CMK (cell line): ENCODE measurements at places on chromosomes 2 and 18.

DNA sequence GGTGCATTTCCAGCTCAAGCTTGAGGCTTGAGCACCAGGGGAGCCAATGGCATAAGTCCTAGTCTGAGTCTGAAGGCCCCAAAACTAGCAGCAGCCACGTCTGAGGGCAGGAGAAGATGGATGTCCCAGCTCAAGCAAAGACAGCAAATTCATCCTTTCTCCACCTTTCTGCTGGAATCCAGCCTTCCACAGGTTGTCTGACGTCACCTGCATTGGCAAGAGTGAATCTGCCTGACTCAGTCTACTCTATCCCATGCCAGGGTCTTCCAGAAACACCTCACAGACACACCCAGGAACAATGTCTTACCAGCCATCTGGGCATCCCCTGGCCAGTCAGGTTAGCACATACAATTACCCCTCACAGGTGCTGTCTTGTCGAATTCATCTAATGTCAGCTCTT, 76.2 kb upstream of the SOX11 start:
- no peak for DNase-seq

GRCh38 chr2:133489641-133490410, 78.4 kb downstream of the NCKAP5 start:
- DNase-seq, result no peak

- DNase-seq, result no peak
Measured at GRCh38 chr18:28736223-28736622, 559.3 kb upstream of the CDH2 start.

- no peak for DNase-seq
Measured at GRCh38 chr18:69172046-69172445, 228.6 kb upstream of the DOK6 start.

GRCh38 chr2:159797225-159797542, 824 bp downstream of the CD302 start:
- no peak for DNase-seq

DNA sequence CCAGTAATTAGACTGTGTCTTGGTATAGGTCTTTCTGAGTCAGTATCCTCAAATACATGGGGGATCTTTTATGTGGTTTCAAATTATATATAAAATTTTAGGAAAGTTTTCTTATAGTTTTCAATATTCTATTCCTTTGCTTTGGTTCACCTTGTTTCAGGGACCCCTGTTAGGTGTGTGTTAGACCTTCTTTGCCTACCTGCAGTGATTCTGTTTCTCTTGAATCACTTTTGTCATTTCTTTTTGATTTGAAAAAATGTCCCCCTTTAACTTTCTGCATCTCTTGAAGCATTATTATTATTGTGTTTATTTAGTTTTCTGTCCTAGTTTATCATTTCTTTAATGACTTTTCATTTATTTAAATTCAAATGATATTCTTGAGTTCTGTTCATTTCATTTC, 98.7 kb downstream of the FHOD3 start:
- no peak for DNase-seq

DNA sequence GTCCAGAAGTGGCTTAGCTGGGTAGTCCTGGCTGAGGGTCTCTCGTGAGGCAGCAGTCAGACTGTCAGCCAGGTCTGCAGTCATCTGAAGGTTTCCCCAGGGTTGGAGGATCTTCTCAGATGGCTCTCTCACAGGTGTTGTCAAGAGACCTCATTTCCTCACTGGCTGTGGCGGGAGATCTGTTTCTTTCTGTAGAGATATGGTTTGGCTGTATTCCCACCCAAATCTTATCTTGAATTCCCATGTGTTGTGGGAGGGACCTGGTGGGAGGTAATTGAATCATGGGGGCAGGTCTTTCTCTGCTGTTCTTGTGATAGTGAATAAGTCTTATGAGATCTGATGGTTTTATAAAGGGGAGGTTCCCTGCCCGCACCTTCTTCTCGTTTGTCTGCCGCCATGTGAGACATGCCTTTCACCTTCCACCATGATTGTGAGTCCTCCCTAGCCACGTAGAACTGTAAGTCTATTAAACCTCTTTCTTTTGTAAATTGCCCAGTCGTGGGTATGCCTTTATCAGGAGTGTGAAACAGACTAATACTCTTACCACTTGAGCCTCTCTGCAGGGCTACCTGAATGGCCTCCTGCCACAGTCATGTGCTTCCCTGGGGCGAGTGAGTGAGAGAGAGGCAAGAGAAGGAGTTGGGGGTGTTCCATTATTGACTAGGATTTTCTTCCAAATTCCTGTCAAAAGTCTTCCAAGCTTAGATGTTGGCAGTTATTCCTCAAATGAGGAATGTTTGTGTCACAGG, 23.6 kb downstream of the MALT1 start:
- peak; percentile 35 for DNase-seq

GRCh38 chr2:108377401-108377800, 353 bp upstream of the SULT1C4 start:
- no peak for DNase-seq

- no peak for DNase-seq
Measured at GRCh38 chr2:42923580-42924417, 131.4 kb upstream of the HAAO start.

DNA sequence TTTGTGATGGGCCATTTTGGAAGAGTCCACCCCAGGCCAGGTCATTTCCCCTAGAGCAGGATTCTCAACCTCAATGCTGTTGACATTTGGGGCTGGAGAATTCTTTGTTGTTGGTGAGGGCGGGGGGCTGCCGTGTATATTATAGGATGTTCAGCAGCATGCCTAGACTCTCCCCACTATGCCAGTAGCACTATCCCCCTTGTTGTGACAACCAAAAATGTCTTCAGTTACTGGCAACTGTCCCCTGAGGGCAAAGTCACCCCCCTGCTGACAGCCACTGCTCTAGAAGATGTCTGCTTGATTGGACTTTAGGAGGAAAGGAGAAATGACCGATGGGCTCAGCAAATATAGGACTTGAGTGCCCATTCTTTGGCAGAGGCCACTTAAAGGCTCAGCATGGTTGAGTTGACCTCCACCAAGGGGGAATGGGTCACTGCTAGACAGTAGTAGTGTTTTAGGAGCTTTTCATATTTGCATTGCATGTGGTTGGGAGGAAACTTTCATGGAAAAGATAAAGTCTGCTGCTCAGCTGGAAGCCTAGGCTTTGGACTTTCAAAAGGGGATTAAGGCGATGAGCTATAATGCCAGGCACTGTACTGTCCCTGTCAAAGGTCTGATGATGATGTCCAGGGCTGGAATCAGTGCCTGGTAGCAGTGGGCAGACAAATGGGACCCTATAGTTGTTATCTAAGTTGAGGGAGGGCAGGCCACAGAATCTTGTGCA, 61.1 kb upstream of the MCFD2 start:
- DNase-seq, result no peak

DNA sequence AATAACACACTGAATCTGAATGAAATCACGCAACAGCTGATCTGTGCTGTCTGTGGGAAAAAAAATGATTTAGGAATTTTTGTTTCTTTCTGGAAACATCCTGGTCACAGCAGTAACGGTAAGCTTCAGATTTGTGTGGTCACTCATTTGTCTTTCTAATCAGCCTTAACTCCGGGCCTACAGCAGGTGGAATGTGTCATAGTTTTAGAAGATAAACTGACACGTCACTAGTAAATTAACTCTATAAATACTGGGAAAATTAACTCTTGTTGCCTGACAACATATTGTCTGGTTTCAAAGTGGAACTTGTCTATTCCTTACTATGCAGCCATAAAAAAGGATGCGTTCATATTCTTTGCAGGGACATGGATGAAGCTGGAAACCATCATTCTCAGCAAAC, 58.1 kb upstream of the NCK2 start:
- no peak for DNase-seq

GRCh38 chr18:8389391-8390340, 219.6 kb upstream of the RAB12 start:
- DNase-seq, result peak; percentile 2

DNA sequence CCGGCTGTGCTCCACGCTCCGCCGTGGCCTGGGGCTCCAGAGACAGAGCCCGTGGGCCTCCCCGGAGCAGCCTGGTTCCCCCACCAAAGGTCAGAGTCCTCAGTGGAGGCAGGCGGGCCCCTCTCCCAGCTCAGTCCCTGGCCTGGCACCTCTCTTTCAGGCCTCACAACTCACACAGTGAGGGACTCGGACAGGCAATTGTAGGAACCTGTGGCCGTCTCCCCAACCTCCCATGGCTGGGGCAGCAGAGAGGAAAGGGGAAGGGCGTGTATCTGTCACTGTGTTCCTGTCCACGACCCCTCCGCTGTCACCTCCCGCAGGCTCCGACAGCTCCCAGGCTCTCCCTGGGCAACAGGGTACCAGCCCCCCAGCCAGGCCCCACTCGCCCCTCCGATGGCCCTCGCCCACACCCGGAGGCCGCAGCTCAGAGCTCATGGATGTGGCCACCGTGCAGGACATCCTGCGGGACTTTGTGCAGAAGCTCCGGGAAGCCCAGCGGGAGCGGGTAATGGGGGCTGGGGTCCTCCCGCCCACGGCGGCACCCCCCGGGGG, 32.4 kb upstream of the SNED1 start:
- no peak for DNase-seq

GRCh38 chr18:24584813-24585212, 124.4 kb downstream of the HRH4 start:
- DNase-seq, result no peak

- no peak for DNase-seq
Measured at GRCh38 chr2:76175295-76175694, 464.6 kb upstream of the GCFC2 start.

DNA sequence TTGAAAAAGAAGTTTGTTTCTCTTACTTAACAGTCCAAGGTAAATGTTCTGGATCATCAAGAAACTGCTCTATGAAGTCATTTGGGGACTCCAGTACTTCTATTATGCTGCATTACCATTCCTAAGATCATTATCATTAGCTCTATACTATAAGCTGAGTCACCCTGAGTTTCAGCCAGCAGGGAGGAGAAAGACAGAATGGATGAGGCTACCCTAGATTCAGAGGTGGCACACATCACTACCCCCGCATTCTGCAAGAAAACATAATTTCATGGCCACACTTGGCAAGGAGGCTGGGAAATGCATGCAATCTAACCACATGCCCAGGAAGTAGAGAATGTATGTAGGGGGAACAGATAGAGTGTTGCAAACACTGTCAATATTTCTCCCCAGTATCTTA, 16.6 kb upstream of the LNPK start:
- no peak for DNase-seq

DNA sequence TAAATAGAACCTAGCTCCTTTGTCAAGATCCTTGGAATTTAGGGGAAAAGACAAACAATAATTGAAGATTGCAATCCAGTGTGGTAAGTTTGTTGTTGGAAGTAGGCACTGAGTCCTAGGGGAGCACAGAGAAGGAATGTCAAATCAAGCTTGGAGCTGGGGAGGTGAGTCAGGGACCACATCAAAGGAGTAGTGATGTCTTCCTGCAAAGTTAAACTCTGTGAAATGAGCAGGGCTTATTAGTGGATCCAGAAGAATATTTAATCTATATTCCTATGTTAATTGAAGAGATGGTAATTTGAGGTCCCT, 41.7 kb upstream of the NABP1 start:
- DNase-seq, result no peak

- DNase-seq, result no peak
Measured at GRCh38 chr2:62974999-62975398, 75.6 kb upstream of the OTX1 start.

DNA sequence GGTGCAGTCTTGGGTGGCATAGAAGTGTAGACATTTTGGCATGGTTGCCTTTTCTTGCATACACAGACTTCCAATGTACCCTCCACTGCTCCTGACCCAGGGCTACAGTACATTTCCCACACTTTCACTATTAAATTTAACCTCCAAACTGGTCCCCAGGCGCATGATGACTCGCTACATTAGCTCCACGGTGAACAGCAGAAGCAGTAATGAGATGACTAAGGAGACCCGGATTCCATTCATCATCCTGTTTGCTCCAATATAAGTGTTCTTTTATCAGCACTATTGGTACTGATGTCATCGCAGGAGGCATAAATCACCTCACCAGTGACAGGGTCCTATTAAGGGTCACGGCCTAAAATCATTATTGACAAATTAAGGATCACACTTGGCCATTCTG, 316.5 kb downstream of the EN1 start:
- DNase-seq, result no peak

DNA sequence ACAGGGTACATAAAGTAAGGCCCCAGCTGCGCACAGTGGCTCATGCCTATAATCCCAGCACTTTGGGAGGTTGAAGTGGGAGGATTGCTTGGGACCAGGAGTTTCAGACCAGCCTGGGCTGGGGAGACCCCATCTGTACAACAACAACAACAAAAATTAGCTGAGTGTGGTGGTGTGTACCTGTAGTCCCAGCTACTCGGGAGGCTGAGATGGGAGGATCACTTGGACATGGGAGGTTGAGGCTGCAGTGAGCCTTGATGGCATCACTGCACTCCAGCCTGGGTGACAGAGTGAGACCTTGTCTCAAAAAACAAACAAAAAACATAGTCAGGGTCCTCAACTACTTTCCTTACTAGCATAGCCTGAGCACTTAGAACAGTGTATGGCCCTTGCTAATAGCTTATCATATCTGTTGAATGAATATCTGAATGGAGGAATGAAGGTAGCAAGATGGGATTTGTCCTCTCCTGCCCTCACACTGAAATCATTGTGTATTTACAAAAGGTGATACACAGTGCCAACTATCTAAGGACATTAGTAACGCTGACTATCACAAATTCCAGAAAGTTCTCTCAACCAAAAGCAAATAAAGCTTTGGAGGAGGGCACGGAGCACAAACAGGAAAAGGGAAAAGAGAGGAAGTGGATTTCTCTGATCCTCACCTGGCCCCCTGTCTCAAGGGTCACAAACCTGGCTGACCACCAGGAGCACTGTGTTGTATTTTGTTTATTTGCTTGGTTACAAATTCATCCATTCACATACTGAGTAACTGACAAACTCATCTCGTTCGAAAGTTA, 38.1 kb downstream of the L3MBTL4 start:
- no peak for DNase-seq

DNA sequence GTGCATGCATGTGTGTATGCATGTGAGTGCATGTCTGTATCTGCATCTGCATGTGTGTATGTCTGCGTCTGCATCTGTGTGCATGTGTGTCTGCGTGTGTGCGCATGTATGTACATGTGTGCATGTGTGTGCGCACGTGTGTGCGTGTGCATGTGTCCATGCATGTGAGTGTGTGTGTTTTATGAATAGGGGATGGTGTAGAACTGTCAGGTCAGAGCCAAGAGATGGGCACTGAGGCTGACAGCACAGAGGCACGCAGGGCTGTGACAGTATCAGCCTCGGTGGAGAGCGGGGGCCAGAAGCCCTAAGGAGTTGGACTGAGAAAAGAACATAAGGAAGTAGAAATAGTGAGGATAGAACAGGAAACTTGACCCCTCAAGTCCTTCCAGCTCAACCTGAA, 494.0 kb upstream of the MYT1L start:
- DNase-seq, result no peak
